Activated naive CD4-positive, alpha-beta T cell treated with anti-CD3 and anti-CD28 coated beads for 36 hours (primary cell): ENCODE measurements at places on chromosomes 11 and 22.
A peak's percentile ranks its signal among the peaks of the same experiment; 100 is the strongest.

- DNase-seq = no peak
These were observed 35.1 kb upstream of the GGTLC2 start for GRCh38 chr22:22609291-22609690.

- DNase-seq = no peak
These were observed 65.8 kb upstream of the MYOD1 start for GRCh38 chr11:17653611-17654010.

DNA sequence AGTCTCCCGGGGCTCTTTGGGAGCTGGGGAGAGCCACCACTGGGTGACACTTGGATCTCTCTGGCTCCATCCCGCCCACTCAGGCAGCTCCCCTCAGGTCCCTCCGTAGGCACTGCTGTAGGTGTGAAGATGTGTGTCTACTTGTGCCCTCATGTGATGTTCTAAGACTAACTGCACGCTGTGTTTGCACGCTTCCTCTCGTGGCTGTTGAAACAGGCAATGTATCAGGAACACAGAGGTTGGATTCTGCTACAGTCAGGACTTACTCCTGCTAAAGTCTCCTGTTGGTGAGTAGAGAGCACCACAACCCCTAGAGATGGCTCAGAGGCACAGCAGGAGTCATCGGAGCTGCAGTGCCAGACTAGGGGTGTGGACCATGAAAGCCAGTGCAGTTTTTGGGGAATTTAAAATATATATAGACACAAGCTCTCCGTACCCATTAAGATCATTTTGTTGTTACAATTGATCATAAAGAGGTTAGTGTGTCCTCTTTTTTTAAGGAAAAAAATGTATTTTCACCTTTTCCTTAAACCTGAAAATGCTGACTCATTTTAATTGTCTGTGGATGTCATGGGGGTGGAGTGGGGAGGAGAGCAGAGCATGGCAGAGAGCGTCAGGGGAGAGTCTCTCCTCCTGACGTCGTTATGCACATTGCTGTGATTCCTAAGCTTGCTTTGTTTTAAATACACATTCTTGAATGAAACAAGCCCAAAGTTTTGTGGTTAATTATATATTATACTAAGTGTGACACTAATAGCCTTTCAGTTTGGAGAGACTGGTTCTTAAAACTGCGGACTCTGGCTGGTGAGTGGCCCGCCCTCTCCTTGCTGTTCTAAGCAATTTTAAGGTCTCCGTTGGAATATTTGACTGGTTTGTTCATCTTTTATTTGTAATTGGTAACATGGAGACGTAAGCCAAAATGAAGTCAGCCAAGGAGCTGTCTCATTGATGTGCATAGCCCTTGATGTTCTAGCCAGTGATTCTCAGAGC lies 16.2 kb upstream of the CTTN start:
- DNase-seq = no peak

DNA sequence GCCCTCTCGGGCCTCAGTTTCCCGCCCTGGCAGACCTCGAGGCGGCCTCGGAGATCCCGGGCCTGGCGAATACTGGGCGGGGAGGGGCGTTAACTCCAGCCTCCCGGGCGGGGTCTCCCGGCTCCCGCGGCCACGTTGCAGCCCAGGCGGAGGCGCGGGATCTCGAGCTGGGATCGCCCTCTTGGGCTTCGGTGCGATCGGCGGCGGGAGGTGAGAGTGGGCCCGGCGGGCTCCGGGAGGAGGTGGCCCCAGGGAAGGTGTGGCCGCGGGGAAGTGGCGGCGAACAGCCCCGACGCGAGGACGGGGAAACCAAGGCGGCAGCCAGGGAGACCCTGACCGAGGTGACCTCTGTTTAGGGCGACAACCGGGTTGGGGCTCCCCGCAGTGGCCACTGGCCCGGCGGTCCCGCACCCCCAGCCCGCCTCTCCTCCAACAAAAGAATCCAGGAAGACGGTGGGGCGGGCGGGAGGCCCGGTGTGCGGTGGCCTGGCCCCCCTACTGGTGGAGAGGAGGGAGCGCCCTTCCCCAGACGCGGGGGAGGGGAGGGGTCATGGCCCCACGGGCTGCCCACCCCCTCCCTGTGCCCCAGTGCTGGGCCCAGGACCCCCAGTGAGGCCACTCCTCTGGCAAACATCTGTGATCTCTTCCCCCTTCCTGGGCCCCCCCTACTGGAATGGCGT lies at the start of gene PHETA2:
Gene PHETA2, plus strand, starts transcription at position 117 of the 680 bp plus-strand sequence. CDS start 3,046 bp downstream, outside the sequence.
- DNase-seq = peak; percentile 65

DNA sequence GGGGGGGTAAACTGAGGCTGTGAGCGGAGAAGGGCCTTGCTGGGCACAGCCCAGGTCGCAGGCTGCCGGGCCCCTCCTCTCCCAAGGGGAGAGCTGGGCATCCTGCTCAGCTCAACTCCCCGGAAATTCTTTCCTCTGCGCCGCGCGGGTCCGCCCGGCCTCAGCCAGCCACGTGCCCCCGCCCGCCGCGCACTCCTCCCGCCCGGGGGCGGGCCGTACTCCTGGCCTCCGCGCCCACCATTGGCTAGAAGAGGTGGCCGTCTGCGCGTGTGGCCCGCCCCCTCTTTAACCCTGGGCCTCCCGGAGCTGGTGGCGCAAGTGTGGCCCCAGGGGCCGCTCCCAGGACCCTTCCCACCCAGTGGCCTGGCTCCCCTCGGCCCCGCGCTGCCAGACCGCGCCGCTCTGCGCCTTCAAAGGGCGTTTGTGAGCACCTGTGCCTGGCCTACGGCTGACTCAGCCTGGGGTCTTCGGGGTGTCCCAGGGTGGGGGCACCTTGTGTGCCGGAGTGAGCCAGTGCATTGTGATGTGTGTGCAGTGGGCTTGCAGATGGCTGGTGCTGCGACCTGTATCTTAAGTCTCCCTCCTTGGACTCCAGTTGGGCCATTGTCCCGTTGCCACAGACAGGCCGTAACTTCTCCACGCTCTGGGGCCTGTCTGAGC lies 2.0 kb downstream of the MRGPRF start:
- peak; percentile 25 for DNase-seq

- no peak for DNase-seq
These were observed 12.6 kb downstream of the CHST1 start for GRCh38 chr11:45652781-45653180.

DNA sequence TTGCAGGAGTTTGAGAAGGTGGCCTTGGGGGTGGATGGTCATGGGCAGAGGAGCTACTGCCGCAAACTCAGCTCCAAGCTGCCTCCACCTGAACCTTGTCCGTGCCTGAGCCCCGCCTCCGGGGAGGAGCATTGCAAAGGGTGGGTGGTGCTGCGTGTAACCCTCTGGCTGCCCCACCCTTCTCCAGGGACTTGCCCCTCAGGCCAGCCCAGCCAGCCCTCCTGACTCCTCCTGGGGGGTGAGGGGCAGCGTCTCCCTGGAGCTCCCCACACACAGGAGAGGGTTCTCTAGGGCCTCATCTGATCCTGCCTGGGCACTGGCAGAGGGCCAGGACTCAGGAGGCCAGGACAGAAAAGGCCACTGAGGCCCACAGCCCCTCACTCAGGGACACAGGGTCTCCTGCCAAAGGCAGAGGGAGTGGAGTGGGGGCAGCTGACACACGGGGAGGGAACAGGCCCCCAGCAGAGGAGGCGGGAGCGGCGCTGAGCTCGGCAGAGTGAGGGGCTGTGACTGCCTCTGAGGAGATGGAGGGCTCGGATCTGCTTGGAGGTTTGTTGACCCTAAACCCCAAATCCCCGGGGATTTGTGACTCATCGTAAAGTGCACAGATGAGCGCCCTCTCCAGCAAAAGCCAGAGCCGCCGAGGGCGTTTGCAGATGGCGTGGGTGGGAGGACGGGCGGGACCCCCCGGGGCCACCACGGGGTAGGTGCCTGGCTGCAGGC lies 12.8 kb downstream of the BRSK2 start:
- DNase-seq = no peak

- peak; percentile 68 for DNase-seq
These were observed 65.1 kb upstream of the CD44 start for GRCh38 chr11:35073691-35074419.

DNA sequence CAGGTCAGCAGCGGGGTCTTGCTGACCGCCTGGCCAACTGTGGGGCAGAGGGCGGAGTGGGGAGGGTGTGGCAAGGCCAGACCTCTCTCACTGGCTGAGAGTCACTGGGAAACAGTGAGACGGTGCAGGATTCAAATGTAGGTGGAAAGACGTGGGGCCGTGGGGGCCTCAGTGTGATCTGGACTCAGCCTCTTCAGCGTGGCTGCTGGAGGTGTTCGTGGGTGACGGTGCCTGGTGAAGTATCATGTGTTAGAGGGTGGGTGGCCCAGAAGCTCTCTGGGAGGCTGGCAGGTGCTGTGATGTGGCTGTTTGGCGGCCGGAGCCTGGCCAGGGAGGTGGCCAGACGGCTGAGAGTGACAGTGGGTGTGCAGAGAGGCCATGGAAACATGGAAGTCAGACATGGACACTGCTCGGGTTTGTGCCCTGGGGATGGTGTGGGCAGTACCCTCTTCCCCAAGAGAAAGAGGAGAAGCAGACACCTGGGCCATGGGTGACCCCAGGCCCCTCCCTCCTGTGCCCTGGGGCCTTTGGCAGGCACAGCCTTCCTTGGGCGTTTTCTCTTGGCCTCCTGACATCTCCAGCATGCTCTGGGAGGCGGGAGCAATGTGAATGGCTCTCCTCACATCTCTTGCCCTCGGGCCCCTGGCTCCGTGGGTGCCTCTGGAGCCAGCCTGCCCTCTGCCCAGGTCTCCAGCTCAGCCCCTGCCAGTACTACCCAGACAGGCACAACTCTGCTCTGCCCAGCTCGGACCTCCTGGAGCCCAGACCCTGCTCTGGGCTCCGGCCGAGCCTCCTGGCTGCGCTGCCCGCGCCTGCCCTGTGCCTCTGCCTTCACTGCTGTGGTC lies 10.1 kb upstream of the ACR start:
- no peak for DNase-seq

DNA sequence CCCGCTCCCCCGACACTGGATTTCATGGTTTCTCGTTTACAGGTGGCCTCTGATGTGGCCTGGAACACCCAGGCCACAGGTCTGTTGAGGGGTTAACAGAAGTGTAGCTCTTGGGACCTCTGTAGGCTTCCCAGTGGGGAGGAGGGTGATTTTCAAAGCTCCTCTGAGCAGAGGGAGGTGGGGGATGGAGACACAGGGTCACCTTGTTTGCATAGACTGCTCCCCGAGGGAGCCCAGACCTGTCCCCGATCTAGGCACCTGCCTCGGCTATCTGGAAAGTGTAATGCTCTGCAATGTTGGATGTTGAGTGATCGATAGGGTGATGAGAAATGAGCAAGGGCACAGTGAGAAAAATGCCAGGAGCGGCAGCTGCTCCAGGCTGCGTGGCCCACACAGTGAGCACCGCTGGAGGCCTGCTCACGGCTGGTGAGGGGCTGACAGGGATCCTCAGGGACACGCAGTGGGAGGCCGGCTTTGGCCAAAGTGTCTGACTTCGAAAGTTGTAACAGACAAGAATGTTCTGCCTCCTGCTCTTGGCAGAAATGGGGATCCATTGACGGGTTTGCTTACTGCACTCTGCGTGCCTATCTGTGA lies 594.1 kb downstream of the BRD1 start:
- DNase-seq = no peak

DNA sequence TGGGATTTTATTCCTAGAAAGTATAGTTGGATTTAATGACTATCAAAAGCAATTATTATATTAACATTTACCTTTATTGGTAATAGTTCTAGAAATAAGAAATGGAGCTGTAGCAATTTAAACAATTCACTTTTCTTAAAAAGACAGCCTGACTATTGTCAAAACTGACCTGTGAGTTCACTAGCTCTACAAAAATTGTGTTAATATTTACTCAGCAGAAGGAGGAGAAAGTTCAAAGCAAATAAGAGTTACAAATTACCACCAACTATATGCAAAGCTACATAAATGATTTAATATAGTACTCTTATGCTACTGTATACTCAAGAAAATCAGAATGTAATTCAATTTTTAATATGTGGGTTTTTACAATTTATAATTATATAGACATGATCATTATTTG lies 310.0 kb downstream of the DCDC1 start:
- no peak for DNase-seq

- DNase-seq = no peak
These were observed 32.4 kb upstream of the SCGB1D1 start for GRCh38 chr11:62157603-62158002.

- peak; percentile 93 for DNase-seq
These were observed 24.1 kb downstream of the GRAMD1B start for GRCh38 chr11:123454060-123454651.

DNA sequence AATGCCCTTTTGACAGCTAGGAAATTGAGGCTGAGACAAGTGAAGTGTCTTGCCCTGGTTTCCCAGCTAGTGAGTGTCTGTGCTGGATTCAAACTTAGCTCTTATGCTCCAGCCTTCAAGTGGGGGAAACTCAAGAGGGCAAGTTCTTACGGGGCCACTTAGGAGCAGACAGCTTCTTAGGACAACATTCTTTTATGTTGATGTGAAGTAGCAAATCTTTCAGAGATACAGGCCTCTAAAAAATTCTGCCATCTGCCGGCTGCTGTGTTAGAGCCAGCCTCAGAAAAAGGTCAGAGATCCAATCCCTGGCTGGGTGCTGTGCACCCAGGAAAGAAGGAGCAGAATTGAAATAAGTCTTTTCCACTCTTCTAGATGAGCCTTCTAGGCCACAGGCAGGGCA lies 26.6 kb downstream of the TIMP3 start:
- DNase-seq = no peak

GRCh38 chr22:49972163-49973017 lies 11.8 kb downstream of the PIM3 start:
- DNase-seq = peak; percentile 45

GRCh38 chr11:86018249-86018648 lies 50.6 kb downstream of the PICALM start:
- DNase-seq = no peak

DNA sequence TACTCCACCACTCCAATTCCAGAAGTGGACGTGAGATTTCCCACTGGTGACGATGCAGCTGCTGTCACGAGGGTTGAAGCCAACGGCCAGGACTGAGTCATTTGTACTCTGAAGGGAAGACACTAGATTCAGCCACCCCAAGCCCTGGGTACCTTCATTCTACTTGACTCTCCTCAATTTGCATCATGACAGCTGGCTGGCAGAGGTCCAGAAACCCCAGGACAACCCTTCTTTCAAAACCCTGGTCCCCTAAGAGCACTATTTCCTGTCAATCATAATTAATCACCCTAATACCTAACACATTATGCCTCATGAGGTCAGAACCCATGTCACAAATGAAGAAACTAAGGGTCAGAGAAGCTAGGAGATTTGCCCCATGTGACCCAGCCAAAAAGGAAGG lies 4.9 kb downstream of the EML3 start:
- DNase-seq = no peak

DNA sequence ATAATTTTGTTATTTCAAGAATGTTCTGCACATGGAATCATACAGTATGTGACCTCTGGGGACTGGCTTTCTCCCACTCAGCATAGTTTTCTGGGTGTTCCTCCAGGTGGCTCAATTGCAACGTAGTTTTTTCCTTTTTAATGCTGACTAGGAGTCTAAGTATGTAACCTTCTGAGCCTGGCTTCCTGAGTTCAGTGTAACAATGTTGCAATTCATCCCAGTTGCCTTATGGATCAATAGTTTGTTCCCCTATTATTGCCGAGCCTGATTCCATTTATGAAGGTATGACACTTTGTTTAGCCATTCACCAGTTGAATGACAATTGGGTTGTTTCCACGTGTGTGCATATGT lies 128.3 kb downstream of the CRYBB2 start:
- DNase-seq = no peak

- DNase-seq = no peak
These were observed 61.7 kb downstream of the ME3 start for GRCh38 chr11:86610559-86611341.
